ENCODE measurements at places on chromosomes 6 and 20.
A peak's percentile ranks its signal among the peaks of the same experiment; 100 is the strongest.

GRCh38 chr6:107578642-107579341 lies 88.9 kb downstream of the SOBP start:
- DNase-seq: no peak

DNA sequence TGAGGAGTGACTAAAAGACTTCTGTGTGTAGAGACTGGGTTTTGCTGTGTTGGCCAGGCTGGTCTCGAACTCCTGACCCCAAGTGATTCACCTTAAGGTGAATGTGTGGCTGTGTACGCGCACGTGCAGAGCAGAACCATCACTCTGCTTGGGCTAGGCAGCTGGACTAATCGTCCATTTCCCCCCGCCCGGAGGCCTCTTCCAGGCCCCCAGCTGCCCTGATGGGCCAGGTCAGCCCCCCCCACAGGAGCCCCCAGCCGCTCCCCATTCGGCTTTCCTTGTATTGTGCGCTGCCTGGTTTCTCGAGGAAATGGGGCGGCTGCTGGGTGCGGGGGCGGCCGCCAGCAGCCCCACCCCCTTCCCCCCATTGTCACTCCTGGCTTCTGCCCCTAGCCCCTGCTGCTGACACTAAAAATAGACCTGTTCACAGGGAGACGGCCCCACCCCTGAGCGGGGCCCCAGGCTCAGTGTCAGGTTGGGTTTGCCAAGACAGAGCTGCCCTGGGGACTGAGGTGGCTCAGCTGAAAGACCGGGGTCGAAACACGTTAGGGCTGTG lies 24.6 kb upstream of the CSNK2A1 start:
- no peak for DNase-seq

- peak; percentile 26 for DNase-seq
Measured at GRCh38 chr6:166561771-166562359, 24.6 kb downstream of the RAMACL start.

- DNase-seq: no peak
Measured at GRCh38 chr6:145532361-145532760, 203.0 kb downstream of the EPM2A start.

- DNase-seq: no peak
Measured at GRCh38 chr20:57392512-57393271, 1.5 kb downstream of the RBM38 start.

- no peak for DNase-seq
Measured at GRCh38 chr6:31797588-31797987, 2.0 kb upstream of the VARS1 start.

- no peak for DNase-seq
Measured at GRCh38 chr6:36694616-36695015, 3.0 kb upstream of the RAB44 start.

- no peak for DNase-seq
Measured at GRCh38 chr20:49561256-49561655, 6.7 kb downstream of the PTGIS start.

- no peak for DNase-seq
Measured at GRCh38 chr6:53476964-53477363, 67.9 kb downstream of the GCLC start.

DNA sequence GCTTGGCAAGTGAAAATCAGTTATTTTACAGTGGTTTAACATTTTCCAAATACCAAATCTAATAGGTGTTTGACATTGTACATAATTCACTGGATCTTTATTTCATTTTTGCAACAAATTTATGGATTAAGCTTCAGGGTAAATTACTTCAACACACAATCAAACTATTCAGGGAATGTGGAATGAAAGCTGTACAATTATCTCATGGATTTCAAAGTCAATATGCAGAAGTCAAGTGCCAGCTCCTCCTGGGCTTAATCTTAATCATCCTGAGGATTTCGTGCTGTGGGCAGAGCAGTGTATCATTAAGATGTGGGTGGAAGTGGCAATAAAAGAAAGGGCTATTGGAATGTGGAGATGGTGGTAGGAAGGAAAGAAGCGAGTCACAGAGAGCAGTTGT lies 548.8 kb downstream of the COL12A1 start:
- no peak for DNase-seq

- DNase-seq: no peak
Measured at GRCh38 chr20:16283307-16283706, 289.9 kb downstream of the KIF16B start.

DNA sequence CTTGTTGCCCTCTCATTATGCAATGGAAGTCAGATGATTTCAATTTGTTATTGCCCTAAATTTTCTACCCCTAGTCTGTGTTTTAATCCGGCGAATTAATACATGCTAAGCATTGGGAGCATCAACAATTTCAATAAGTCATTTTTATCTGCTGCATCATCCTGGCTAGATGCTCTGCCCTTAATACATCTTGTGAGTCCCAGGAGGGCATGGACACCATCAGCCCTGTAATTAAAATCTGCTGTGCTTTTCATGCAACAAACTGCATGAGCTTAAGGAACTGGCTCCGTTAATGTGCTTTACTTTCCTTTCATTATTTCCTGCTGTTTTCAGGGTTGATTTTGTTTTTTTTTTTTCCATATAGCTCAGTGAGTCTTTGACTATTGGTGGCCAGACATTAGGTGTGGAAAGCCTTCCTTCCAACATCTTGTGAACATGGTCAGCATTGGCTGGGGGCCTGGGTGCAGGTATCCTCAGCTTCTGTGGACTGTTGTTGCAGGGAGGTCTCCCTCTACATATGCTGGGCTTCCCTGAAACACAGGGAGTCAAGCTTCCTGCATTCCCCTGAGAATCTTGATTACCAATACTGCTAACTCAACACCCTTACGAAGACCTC lies 8.5 kb upstream of the PBOV1 start:
- DNase-seq: no peak

- no peak for DNase-seq
Measured at GRCh38 chr6:120147071-120147871, 797.7 kb upstream of the MAN1A1 start.

GRCh38 chr20:33716498-33716897 lies 3.6 kb downstream of the PXMP4 start:
- DNase-seq: no peak

DNA sequence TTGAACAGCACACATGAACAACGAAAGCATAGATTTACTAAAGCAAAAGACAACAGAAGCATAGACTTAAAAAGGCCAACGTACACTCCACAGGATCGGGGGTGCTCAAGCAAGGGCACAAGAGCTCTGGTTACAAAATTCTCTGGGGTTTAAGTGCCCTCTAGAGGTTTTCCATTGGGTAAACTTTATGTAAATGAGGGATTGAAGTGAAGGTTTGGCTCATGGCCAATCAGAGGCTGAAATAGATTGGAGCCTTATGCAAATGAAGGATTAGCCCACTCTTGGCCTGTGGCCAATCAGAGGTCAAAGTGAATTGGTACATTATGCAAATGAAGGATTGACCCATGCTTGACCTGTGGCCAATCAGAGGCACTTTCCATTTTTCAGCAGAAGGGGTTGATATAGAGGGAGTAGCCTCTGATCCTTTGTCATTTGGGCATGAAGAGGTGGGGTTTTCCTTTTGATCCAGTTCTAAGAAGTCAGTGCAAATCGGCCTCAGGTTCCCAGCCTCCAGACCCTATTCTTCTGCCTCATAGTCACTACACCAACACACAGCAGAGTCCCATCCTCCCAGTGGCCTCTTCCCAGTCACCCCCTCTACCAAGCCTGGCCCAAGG lies 244.9 kb downstream of the THBS2 start:
- peak; percentile 21 for DNase-seq

- DNase-seq: no peak
Measured at GRCh38 chr6:3743541-3743940, 8.0 kb downstream of the PXDC1 start.

DNA sequence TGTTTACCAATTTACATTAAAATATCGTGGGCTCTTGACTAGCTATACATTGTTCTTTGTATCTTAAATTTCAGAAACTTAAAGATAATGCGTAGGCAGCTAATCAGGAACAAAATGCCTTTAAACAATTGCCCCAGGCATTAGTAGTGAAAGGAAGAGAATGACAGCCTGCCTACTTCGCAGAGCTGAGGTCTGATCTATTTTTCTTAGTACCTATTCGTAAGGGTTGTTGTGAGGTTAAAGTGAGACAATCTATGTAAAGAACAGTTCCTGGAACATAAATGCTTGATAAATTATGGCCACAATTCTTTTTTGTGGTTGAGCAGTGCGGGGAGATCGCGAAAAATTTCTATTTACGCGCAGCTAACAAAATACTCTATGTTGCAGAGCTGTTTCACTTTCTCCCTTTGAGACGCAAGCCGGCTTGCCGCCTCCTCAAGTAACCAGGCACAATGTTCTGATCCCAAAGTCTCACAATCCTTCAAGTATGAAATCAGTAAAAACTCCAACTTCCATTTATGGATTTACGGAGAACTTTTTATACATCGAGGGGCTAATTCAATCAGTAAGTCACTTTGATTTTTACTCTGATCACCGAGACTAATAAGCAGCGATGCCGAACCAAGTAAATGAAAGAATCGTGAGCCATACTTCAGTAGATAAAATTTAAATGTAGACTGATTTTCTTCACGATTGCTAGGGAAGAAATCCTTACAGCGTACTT lies 878 bp upstream of the PNRC1 start:
- DNase-seq: peak; percentile 29

GRCh38 chr6:7916959-7917358 lies 6.4 kb upstream of the TXNDC5 start:
- no peak for DNase-seq
